HS-27A (cell line): ENCODE measurements at places on chromosomes 3 and 15.

GRCh38 chr15:32709295-32710033 is 8.3 kb upstream of the GREM1 start:
- no peak for DNase-seq

- DNase-seq: no peak
Observed at GRCh38 chr3:171984883-171985282, 54.5 kb upstream of the FNDC3B start.

- no peak for DNase-seq
Observed at GRCh38 chr15:56552659-56553058, 87.7 kb upstream of the MNS1 start.

DNA sequence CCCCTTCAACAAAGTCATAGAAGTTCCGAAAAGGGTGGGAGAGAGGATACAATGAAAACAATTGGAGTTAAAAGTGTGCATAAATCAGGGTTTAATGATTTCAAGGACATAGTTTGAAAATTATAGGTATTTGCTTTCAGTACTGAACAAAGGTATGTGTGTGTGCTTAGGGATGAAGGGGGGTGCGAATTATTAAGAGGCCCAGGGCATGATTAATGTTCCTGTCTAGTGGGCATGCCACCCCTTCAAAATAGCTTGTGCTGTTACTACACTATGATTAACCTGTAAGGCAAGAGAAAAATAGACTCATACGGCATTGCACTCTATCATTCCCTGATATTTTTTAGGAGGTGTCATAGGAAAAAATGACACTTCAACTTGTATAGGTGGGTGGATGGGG is 731.6 kb downstream of the NAALADL2 start:
- DNase-seq: no peak

GRCh38 chr15:25789616-25789999 is 73.5 kb downstream of the ATP10A start:
- no peak for DNase-seq

DNA sequence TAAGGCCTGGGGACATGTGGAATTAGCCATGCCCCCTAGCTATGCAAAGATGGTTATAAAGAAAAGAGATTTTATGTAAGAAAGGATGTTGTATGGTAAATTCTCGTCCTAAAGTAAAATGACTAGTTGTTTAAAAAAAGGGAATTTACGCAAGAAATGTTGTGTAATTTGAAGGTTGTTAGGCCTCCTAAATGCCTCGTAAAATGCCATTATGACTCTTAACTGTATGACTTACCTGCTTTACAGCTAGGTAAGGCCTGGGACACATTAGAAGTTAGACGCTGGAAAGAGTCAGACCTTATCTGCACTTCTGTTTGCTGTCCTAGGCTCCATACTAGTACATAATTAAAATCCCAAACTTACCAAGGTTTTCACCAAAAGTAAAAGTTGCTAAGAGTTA is 17.5 kb upstream of the HHATL start:
- DNase-seq: no peak

- DNase-seq: no peak
Observed at GRCh38 chr3:16392065-16392464, 121.4 kb downstream of the RFTN1 start.

- no peak for DNase-seq
Observed at GRCh38 chr3:111069974-111070771, 1.4 kb upstream of the NECTIN3 start.

- DNase-seq: no peak
Observed at GRCh38 chr15:69825941-69826818, 271.5 kb downstream of the TLE3 start.

- DNase-seq: no peak
Observed at GRCh38 chr3:23682646-23683045, 123.1 kb upstream of the UBE2E1 start.

DNA sequence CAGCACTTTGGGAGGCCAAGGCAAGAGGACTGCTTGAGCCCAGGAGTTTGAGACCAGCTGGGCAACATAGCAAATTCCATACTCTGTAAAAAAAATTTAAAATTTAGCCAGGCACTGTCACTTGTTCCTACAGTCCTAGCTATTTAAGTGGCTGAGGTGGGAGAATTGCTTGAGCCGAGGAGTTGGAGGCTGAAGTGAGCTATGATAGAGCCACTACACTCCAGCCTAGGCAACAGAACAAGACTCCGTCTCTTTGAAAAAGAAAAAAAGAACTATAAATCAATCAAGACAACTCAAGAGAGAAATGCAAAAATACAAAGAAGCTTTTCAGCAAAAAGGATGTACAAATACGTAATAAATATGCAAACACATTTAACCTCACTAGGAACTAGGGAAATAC is 78.8 kb downstream of the TJP1 start:
- no peak for DNase-seq

DNA sequence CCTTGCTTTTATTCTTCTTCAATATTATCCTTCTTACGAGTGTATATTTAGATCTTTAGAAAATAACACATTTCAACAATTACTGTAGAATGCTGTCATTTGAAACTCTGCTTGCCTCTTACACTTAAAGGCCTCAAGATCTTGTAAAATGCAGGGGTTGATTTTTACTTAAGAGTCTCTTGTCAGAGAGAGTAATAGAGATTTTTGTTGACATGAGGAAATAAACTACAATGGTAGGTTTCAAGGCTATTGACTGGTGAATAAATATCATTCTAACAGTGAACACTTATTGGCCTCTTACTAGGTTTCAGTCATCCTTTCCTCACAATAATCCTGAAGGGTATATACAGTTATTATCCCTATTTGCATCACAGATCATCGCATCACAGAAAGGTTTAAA is 344.6 kb downstream of the GBE1 start:
- no peak for DNase-seq

GRCh38 chr15:40016224-40016865 is 22.6 kb downstream of the SRP14 start:
- DNase-seq: no peak

DNA sequence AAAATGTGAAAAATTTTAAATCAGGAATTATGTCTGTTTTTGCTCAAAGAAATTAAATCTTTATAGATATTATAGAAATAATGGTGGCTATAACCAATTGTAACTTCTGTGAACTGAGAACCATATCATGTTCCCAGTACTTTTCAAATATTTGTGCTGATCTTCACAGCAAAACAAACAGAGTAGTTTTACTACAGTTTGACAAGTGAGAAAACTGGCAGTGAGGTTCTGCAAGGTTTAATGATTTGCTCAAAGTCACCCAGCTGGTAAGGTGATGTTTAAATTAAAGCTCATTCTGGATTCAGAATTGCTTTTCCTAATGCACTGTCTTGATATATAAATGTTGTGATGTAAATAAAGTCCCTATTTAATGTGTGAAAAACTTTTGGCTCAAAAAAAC is 22.0 kb upstream of the SPTSSB start:
- no peak for DNase-seq
